ENCODE measurements at places on chromosomes 1 and 21. TPM values are rescaled to one million over a fixed set of nuclear protein-coding genes. Genes with fewer than 3 reads are reported as not detected.
A peak's percentile ranks its signal among the peaks of the same experiment; 100 is the strongest.

GRCh38 chr21:33031152-33031911, 5.6 kb downstream of the OLIG2 start:
- DNase-seq = no peak

- no peak for DNase-seq
Measured at GRCh38 chr1:56095696-56096665, 483.4 kb downstream of the PLPP3 start.

- no peak for DNase-seq
Measured at GRCh38 chr1:20660363-20660762, 806 bp downstream of the DDOST start.

Gene SLC1A7
- not detected for total RNA-seq

Gene PSRC1
- total RNA-seq = 85.2 TPM

Gene SLC22A15
- 0.39 TPM for total RNA-seq

Gene ATP6V0B
- total RNA-seq = 181 TPM

Gene DFFB
- 9.2 TPM for total RNA-seq

- no peak for DNase-seq
Measured at GRCh38 chr1:42046761-42047507, 106.3 kb upstream of the GUCA2B start.

GRCh38 chr1:3568815-3569435, 42.4 kb downstream of the MEGF6 start:
- DNase-seq = no peak

DNA sequence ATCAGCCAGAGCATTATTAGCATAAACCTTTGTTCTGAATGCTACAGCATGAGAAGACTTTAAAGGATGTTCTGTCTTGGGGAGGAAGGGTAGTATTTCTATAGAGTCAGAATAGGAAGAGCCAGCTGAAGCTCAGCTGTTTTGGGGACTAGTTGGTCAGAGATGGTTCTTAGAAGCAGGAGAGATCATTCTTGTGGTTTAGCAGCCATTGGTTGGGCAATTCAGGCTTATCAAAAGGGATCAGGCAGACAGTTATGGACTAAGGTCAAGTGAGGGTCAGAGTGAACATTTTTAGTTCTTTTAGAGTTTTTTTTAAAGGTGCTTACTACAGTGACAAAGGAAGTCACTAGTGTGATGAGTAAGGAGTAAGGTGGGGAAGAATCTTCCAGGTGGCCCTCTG, 245.5 kb downstream of the RPS6KC1 start:
- DNase-seq = no peak

- no peak for DNase-seq
Measured at GRCh38 chr1:151533870-151534269, 6.2 kb upstream of the TUFT1 start.

DNA sequence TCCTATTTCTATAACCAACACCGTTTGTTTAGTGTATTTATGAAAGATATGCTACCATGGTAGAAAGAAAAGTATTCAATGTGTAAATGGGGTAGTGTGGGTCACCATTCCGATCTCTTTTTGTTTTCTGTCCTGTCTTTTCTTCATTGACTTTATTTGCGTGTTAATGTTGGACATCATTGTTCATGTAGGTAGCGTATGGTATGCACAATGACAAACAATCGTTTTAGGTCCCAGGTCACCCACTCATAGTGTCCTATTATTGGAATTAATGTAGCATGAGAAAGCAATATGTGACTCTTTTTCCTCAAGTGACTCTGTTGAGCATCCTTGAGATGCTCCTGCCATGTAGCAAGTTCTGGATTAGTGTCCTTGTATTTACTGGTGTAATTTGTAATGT, 25.4 kb downstream of the ATP5PO start:
- no peak for DNase-seq

DNA sequence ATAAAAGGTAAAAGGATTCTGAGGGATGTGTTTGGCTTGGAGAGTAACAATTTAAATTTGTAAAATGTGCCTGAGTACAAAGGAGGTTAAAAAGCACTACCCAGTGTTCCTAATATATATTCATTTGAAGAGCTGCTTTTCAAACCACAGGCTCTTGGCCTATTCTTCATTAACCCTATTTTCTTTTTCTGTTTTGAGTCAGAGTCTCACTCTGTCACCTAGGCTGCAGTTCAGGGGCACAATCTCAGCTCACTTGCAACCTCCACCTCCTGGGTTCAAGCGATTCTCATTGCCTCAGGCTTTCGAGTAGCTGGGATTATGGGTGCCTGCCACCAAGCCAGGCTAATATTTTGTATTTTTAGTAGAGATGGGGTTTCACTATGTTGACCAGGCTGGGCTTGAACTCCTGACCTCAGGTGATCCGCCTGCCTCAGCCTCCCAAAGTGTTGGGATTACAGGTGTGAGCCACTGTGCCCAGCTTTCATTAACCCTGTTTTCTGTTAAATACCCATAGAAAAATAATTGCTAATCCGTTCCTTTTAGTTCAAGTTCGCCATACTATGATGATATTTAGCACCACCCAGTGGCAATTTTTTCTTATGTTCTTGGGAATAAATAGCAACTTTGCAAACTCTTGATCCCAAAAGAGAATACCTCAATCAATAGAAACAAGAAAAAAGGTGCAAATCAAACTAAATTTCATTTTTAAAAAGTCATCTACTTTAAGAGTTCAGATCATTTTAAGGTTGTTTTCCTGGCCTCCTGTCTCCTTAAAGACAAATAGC, 30.5 kb downstream of the ZBTB8OS start:
- peak; percentile 33 for DNase-seq

Gene TTLL10
- total RNA-seq = not detected

Gene HPCA
- total RNA-seq = 0.69 TPM

DNA sequence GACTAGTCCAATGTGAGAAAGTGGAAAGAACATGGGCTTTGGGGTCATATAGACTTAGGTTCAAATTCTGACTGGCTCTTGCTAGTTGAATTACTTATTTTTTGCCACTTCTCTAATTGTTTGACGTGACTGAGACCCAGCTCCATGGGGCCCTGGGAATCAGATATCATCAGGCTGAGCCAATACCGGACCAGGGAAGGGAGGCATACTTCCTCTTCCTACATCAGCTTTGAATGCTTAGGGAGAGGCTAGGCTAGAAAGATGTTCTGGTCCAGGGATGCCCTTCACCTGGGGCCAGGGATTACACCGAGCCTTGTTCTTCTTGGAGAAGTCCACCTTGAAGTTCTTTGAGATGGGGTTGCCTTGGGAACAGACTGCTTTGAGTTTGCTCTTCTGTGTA, 3.7 kb upstream of the NR1I3 start:
- DNase-seq = no peak

DNA sequence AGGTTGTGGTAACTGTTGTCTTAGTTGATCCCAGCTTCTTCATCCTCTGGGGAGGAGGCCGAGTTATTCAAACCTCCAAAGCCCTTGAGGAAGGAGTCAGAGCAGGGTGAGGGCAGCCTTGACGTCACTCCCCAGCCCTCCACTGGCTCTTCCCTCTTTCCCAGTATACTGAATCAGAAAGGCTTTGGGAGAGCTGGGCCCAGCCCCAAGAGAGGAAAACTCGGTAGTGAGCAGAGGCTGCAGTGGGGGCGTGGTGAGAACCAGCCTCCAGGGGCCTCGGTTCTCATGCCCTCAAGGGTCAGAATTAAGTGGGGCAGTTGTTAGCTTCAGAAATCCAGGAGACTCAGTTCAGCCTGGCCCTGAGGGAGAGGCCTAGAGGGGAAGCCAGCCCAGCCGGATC, 1.8 kb upstream of the GJA4 start:
- no peak for DNase-seq

Gene SYNC
- total RNA-seq = not detected

Gene MRPL24
- total RNA-seq = 85.7 TPM

DNA sequence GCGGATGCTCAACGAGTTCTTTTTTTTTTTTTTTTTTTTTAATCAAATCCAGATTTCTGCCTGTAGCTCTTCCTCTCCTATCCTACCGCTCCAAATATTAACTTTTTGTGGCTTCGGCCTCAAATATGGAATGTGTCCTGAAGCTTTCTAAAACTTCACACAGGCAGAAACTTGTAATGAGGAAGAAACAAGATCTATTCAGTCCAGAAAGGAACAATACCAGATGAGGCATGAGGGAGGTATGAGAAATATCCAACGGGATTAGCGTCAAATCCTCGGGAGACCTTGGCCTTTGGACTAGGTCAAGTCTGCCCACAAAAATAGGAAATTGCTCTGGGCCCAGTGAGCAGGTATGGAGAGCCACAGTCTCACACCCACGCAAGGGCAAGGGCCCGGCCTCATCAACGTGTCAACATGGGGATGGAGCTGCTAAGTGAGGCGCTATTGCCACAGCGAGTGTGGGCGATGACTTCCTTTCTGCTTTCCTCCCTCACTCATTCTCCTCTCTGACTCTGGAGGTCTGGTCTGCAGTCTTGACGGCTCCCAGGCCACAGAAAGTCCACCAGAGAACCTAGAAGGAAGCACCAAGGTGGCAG, 66.6 kb downstream of the BCAR3 start:
- no peak for DNase-seq

DNA sequence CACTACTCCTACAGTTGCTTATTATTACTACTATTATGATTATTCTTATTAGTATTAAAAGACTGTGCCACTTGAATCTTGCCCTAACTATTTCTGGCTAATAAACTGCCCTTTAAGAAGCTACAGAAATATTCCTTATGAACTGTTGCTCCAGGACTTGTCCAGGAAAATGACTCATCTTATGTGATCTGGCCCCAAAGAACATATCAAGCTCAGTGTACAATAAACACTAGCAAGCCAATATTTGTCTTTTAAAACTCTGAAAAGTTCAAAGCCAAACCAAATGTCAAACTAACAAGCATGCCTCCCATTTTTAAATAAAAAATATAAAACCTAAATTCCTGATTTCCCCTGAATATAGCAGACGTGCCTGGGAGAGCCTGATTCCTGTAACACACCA, 88.7 kb upstream of the SIM2 start:
- DNase-seq = no peak

DNA sequence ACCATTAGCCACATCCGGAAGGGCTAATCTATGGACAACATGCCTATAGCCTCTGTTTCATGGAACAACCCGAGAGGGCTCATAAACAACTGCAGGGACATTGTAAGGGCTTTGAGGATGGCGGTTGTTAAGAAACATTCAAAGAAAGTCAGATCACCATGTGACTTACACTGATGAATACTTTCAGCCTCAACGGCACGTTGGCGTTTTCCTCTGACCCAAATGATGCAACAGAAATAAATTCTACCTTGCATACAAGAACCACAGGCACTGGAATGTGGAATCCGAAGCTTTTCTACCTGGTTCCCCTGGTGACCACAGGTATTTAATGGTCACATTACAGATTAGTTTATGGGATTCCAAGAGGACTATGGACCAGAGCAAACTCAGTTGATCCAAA, 107.0 kb downstream of the CLIC6 start:
- DNase-seq = no peak

Gene IGSF21
- 4.1 TPM for total RNA-seq

DNA sequence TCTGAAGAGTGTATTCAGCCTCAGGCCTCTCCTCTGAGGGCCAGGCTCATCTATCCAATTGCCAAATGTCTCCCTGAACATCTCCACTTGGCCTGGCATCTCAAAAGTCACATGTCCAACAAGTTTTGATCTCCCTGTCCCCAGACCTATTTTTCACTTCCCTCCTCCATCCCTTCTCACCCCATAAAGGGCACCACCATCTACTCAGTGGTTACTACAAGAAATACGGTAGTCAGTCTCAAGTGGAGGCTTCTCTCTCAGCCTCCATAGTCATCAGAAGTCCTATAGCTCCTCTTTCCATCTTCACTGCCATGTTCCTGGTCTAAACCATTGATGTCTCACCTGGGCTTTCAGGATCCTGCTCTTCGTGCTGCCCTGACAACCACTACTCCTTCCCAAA, 82.5 kb upstream of the EDN2 start:
- DNase-seq = no peak

Gene GPR157
- 0.34 TPM for total RNA-seq

DNA sequence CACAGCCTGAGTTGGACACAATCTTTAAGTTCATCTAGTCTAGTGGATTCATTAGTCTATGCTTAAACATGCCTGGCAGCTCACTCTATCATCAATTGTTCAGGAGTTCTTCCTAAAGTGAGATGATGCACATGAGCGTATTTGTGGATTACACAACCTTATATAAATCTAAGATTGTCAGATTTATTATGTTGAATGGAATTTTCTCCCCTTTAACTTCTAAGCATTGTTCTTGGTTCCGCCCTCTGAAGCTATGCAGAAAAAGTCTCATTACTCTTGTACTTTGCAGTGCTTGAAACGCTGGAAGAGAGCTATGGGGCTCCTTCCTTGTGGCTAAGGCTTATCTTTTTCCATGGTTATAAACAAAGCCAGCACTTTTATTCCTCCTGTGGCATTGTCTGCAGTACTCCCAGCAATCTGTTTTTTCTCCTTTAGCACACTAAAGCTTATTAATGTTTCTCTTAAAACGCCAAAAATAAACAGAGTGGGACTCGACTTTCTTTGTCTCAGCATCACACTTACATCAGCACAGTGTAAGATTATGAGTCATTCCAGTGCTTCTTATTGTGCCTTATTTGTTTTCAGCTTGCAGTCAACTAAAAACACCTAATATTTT, 316.8 kb upstream of the CAMK1G start:
- no peak for DNase-seq

- no peak for DNase-seq
Measured at GRCh38 chr1:182676274-182676673, 8.1 kb downstream of the RGS8 start.

DNA sequence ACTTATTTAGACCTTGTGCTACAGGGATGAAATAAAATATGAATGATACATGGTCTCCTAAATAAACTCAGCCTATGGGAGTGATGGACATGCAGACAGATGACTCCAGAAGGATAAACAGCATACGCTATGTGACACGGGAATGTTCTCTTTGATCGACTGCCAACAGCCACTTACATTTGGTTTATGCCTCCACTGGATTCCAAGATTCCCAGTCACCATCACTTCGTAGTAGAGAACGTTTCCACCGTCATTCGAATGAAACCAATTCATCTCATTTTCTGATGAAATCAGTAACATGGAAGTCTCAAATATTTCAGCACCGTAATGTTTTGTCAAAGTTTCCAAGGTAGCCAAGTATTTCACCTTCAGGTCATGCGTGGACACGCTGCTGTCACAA, 99.7 kb downstream of the JAK1 start:
- no peak for DNase-seq
